ENCODE measurements at places on chromosomes 13 and 19.

DNA sequence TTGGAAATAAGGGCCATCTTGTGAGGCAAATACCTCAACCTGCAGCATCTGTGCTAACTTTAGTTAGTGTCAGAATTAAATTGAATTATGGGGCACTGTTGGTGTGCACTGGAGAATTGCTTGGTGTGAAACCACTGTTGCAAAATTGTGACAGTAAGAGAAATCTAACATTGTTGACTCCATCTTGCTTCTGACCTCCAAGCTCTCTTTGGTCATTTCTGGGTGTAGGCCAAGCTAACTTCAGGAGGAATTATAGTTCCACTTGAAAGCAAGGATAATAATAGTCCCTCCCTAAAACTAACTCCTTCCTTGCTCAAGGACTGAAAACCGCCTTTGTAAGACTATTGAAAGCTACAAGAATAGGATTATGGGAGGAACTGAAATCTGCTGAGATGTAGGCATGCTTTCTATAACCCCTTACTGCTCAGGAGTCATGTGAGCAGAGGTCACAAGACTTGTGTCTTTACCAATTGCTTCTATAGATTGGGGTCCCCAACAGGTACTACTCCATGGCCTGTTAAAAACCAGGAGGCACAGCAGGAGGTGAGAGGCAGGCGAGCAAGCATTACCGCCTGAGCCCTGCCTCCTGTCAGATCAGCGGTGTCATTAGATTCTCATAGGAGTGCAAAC lies 24.9 kb upstream of the GAS6 start:
- no peak for DNase-seq

DNA sequence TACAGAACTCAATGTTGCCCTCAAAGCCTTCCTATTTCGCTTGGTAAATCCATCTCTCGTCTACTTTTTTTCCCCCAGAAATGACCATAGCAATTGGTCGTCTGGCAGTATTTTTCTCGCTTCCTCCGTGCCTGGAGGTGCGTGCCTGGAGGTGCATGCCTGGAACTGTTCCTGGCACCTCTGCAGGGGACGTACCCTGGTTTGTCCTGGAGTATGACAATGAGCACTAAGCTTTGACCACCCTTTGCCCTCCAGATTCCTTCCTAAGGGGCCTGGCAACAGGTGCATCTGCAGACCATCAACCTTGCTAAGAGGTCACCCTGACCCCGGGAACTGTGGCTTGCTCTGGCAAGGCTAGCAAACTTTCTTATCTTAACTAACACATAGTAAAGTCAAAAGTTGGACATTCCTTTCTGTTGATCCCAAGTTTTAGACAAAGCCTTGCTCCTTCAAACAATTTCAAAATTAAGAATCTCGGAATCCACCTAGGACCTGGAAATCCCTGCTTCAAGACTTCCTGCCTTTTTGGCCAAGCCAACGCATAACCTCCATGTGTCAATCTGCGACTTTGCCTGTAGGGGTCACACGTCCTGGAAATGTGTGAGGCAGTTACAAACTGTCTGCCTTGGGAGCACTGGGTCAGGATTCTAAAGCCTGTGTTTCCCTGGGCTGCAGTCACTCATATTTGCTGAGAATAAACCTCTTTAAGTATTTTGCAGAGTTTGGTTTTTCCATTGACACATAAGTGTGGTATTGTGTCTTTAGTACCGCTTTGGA lies 28.8 kb upstream of the TUBGCP3 start:
- DNase-seq: no peak

DNA sequence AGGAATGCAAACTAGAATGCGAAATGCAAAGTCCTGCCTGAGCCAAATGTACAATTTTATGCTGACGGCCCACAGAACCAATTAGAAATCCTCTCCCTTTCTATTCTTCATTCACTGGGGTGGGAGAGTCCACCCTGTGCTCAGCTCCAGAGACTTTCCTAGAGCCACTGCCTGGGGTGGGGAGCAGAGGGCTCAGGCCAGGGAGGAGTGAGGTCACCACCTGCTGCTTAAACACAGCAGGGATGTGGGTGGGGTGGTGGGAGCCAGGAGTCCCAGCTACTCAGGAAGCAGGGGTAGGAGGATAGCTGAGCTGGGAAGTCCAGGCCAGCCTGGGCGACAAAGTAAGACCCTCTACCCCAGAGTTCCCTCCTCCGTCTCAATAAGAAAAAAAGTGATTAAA lies 26.9 kb upstream of the ZNF83 start:
- DNase-seq: no peak

DNA sequence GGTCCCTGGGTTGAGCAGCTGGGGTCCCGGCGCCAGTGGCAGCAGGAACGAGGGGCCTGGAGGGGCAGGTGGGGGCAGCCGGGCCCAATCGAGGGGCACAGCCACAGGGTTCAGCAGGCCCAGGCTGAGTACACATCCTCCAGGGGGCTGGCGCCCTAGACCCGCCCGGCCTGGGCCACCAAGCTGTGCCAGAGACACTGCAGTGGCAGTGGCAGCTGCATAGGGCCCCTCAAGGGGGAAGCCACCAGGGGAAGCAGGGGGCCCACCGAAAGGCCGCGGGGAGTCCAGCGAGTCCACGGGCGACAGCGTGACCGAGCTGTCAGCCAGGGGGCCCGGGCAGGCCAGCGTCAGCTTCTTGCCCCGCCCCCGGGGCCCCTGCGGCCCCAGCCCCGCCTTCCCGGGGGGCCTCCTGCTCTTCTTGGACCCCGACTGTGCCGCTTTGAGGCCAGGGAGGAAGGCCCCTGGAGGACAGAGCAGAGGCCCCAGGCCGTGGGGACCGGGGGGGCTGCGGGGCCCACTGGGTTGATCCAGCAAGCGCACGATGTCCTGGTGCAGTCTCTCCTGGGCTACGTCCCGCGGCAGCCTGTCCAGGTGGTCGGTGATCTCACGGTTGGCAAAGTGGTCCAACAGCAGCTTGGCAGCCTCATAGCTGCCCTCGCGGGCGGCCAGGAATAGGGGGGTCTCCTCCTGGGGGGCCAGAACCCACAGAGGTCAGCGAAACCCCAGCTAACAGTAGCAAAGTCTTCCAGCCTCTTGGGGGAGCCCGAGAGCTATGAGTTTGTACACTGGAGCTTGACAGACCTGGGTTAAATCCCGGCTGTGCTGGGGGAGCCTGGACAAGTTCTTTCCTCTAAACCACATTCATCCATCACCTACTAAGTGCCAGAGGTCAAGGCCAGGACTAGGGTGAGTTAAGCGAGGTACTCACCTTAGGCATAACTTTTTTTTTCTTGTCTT lies 39.5 kb downstream of the NOTCH3 start:
- no peak for DNase-seq

GRCh38 chr19:17393914-17394313 lies at the start of gene CCDC194:
Gene CCDC194, minus strand, starts transcription at chr19:17394196. Its CDS starts 38 bp downstream, at chr19:17394158.
- DNase-seq: no peak

- no peak for DNase-seq
These were observed 676.3 kb upstream of the ARGLU1 start for GRCh38 chr13:107244241-107244640.

DNA sequence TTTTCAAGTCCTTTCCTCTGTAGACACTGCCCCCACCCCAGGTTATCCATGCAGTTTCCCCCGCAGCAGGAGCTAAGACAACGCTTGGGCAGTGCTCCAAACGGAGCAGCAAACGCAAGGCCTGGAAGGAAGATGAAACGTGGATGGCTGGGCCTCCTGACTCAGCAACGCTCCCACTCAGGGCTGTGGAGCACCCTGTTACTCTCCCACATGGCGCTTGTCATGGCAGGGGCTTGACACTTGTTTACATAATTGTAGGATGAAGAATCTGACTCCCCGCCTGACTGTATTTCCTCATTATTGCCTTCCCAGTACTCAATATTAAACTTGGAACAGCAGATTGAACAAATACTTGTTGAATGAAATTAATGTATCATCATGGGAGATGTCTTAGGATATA lies 799 bp upstream of the C1QTNF9B start:
- DNase-seq: no peak

DNA sequence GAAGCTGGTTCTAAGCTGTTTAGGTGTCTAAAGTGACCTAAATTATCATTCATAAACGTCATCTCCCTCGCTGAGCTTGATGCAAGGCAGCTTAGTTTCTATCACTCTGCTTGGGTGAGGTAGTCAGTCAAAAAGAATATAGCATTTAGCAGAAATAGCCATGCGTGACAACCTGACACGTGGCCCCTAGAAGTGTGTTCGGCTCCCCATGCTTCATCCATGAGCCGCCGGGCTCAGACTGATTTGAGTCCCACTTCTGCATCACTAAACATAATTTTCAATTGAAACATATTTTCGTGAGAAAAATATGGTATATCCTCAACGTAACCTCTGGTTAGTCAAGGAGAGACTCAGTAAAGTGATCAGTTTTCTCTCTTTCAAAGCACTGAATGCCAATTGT lies 459.8 kb downstream of the IRS2 start:
- no peak for DNase-seq

- DNase-seq: no peak
These were observed 6.9 kb upstream of the ANGPTL4 start for GRCh38 chr19:8357007-8357521.

GRCh38 chr19:35704218-35704617 lies at the start of gene ZBTB32:
Gene ZBTB32, plus strand, starts transcription at chr19:35704558. Its CDS starts 10,069 bp downstream, at chr19:35714627.
- no peak for DNase-seq

GRCh38 chr13:67630640-67631039 lies 400.5 kb upstream of the PCDH9 start:
- DNase-seq: no peak

All from activated CD4-positive, alpha-beta T cell treated with anti-CD3 and anti-CD28 coated beads for 24 hours (primary cell).